ENCODE measurements at places on chromosomes 1 and 21. TPM values are rescaled to one million over a fixed set of nuclear protein-coding genes. Genes with fewer than 3 reads are reported as not detected.

DNA sequence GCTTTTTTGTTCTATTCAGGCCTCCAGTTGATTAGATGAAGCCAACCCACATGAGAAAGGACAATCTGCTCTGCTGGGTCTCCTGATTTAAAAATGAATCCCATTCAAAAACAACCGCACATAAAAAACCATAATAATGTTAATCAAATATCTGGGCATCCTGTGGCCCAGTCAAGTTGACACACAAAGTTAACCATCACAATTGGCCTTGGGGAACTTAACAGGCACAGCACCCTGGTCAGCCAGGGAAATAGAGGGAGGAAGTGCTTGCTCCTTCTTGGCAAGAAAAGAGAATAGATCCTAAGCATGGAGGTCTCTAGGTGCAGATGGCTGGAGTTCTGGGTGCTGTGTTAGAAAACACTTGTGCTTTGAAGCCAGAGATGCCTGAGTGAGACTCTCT is 109.6 kb upstream of the OLIG2 start:
- DNase-seq, result no peak
- H3K4me1 ChIP-seq, result peaks cover 2% of the 10 kb centered on the region
- no peak overlapping the region for H3K27ac ChIP-seq
- H3K36me3 ChIP-seq, result peaks cover 24% of the 10 kb centered on the region
- H3K4me3 ChIP-seq, result no peak overlapping the region

DNA sequence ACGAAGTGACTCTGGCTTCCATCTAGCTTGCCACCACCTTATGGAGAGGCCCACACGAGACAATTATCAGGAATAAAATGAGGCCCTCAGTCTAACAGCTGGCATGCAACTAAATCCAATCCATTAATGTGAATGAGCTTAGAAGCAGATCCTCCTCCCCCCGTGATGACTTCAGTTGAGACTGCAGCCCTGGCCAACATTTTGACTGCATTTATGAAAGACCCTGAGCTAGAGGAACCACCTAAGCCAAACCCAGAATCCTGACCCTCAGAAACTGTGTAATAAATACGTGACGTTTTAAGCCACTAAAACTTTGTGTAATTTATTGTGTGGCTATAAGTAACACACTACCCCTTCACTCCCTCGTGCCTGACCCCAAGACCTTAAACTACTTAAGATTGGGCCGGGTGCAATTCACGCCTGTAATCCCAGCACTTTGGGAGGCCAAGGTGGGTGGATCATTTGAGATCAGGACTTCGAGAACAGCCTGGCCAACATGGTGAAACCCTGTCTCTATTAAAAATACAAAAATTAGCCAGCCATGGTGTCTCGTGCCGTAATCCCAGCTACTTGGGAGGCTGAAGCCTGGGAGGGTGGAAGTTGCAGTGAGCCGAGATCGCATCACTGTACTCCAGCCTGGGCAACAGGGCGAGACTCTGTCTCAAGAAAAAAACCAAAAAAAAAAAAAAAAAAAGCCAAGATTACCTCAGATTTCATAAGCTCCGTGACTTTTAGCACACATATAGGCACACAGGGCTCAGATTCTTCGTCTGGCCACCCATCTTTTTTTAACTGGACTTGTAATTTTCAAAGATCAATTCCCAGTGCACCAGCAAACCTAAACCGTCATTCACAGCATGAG is 72.5 kb downstream of the ENAH start:
- no peak overlapping the region for H3K4me3 ChIP-seq
- no peak overlapping the region for H3K27ac ChIP-seq
- H3K36me3 ChIP-seq, result peaks cover 3% of the 10 kb centered on the region
- H3K4me1 ChIP-seq, result peaks cover 8% of the 10 kb centered on the region

DNA sequence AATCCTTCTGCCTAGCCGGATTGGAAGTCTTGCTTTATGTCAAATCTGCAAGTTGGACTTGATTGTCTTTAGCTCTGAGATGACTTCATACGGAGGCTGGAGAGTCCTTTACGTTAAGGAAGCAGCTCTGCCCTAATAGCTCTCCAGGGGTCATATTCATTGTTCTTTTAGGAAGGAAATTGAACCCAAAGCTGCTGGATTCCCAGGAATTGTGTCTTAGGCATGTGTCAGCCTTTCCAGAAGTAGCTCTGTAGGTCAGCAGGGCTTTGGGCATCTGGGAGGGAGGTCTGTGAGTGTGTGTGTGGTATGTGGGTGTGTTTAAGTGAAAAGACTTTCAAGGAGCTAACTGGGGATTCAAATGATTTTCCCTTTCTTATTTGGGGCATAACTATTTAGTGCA is 82.4 kb downstream of the ABCA4 start:
- no peaks in the 10 kb centered on the region for H3K4me1 ChIP-seq
- no peak overlapping the region for H3K27ac ChIP-seq
- no peak overlapping the region for H3K4me3 ChIP-seq

DNA sequence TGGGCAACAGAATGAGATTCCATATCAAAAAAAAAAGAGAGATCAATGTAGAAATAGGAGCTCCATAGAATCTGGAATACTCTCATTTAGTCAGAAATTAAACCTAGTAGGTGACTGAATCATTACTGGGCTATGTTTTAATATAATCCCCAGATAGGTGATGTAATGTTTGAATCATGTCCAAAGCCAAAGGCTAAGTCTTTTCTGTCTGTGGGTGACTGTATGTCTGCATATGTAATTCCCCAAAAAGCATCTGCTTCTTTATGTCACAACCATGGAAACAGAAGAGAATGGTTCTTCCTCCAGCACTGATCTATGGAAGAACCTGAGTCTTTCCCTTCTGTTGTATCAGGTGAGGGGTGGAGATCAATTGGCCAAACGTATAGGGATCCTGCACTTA is 5.8 kb downstream of the LAMC2 start:
- peaks cover 12% of the 10 kb centered on the region for H3K4me1 ChIP-seq
- H3K4me3 ChIP-seq, result no peak overlapping the region
- DNase-seq, result no peak
- no peaks in the 10 kb centered on the region for H3K36me3 ChIP-seq
- no peaks in the 10 kb centered on the region for H3K27me3 ChIP-seq

PCSK9 gene
- total RNA-seq, result 75.1 TPM

SLAMF9 gene
- total RNA-seq, result not detected

Data from H9 (cell line).